ENCODE measurements at places on chromosomes 7 and 10.

DNA sequence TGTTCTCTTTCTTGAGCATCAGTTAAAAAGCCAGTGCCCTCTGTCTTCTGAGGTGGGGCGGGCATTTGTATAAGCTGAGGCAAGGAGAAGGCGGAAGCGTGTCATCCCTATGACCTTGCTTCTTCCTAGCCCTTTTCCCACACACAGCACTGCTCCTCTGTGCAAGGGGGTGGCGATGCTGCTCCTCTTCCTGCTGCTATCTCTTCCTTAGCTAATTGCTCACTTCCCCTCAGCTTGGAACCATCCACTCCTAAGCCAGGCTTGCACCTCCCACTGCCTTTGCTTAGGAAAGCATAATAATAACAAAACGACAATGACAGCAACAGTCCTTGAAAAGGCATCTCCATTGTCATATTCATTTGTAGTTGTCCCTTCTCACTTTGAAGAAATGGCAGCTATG, 366.9 kb downstream of the PHTF2 start:
- DNase-seq: no peak

GRCh38 chr7:46671108-46671769, 750.2 kb upstream of the IGFBP3 start:
- DNase-seq: no peak

DNA sequence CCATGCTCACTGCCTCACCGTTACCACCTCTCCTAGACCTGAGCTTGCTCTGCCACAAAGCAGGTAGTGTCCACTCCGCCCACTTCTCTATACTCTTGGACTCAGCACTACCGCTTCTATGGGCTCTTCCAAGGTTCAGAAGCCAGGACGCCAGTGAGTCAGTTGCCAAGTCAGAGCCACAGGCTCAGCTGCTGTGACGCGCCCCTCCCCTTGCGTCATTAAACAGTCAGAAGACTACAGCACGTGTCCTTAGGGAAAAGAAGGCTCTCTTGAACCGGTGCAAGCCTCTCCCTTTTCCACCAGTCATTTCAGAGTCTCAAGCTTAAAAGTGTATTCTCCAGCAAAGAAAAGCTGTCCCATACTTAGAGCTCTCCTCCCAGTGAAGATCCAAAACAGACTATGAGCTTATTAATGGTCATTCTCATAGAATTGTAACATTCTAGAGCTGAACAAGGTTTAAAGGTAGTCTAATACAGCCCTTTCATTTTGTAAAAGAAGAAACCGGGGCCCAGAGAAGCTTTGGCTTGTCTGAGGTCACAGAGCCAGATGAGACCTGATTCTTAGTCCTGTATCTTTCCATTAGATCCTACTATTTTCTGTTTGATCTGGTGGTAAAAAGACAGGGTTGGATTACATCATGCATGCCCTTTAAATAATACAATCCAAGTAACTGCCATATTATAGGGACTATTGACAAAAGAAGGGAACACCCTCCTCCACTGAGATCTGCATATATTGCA, 40.9 kb upstream of the MET start:
- peak; percentile 97 for DNase-seq

- no peak for DNase-seq
Measured at GRCh38 chr10:35577926-35578617, 27.1 kb upstream of the GJD4 start.

DNA sequence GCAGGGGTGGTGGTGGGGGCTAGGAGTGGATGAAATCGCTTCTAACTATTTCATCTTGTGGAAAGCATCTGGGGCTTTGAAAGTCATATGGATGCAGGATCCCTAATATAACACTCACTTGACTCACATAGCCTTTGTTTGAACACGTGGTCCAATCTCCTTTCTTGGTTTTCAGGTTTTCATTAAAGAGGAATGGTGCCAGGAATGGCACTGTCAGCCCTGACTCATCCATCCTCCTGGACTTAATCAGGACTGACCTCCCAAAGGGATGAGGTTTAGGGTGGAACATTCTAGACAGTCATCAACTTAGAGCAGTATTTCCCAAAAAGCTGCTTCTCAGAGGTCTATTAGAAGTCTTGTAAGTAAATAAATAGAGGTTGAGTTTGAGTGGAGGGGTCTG, 162.0 kb upstream of the PLXNA4 start:
- DNase-seq: peak; percentile 87

Measured in MCF 10A (cell line).